ENCODE measurements at places on chromosomes 3 and 15.

DNA sequence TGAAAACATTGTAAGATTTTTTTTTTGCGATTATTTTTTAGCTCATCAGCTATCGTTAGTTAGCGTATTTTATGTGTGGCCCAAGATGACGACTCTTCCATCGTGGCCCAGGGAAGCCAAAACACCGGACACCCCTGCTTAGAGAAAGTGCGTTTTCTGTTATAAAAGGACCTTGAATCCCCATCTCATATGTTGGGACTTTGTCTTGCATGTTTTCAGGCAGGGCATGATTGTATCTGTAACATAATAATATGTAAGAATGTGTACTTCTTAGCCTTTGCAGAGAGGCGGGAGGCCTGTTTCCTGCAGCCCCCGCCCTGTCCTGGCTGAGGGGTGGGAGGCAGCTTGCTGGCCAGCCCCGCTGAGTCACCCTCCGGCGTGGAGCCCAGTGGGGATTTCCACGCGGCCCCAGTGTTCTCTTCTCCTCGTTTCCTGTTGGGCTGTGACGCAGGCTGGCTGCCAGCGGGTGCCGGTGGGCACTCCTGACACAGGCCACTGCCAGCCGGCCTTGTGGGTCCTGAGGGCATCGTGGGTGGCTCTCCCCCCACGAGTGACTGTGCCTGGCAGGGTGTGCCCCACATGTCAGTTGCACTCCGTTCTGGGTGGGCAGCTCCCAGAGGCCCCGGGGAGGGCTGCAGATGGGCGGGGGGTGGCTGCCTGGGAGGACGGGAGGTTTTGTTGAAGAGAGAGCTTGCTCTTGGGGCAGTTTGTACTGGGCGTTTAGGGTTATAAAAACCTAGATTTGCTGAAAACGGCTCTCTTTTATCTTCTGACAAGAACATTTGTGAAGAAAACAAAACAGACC, 55.6 kb downstream of the SMAD3 start:
- peaks cover 87% of the 10 kb centered on the region for H3K4me1 ChIP-seq
- peak overlapping the region; percentile 97 for H3K27ac ChIP-seq
- peaks cover 4% of the 10 kb centered on the region for H3K36me3 ChIP-seq
- H3K27me3 ChIP-seq = no peaks in the 10 kb centered on the region

DNA sequence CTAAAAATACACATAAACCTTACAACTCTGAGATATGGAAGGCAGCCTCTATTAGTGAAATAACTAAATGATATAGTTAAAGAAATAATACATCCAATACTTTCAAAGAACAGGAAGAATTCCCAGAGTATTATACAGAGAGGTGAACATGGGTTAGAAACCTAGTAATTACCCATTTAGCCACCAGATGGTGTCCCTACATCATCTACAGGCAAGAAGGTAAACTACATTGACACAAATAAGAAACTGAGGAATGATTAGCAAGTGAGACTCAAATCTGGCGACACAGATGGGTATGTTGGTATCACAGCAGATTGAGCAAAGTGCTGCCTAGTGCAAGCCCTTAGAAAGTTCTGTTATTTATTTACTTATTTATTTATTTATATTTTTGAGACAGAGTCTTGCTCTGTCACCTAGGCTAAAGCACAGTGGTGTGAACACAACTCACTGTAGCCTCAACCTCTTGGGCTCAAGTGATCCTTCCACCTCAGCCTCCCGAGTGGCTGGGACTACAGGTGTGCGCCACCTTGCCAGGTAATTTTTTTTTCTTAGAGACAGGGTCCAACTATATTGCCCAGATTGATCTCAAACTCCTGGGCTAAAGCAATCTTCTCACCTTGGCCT, 28.2 kb downstream of the NEK4 start:
- no peaks in the 10 kb centered on the region for H3K4me1 ChIP-seq
- H3K36me3 ChIP-seq = peaks cover 86% of the 10 kb centered on the region
- no peak for DNase-seq
- no peak overlapping the region for H3K4me3 ChIP-seq
- H3K27me3 ChIP-seq = no peaks in the 10 kb centered on the region
- H3K27ac ChIP-seq = no peak overlapping the region

DNA sequence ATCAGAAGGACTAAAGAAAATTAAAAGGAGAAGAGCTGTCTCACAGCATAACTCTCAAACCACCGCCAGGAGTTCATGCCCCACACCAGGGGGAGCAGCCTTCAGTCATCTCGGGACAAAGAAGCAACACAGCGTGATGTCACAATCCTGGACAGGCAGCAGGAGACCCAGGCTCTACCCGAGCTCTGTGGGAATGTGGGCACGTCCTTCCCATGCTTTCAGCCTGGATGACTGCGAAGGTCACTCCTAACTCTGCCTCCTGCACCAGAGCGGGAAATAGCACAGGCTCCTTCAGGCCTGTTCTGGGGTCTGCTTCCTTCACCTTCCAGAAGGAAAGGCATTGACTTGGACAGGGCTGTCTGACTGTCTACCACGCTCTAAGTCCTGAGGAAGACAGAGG, 31.3 kb downstream of the NOX5 start:
- DNase-seq = no peak
- H3K4me3 ChIP-seq = no peak overlapping the region
- peaks cover 40% of the 10 kb centered on the region for H3K4me1 ChIP-seq
- no peaks in the 10 kb centered on the region for H3K36me3 ChIP-seq
- H3K27me3 ChIP-seq = no peaks in the 10 kb centered on the region

DNA sequence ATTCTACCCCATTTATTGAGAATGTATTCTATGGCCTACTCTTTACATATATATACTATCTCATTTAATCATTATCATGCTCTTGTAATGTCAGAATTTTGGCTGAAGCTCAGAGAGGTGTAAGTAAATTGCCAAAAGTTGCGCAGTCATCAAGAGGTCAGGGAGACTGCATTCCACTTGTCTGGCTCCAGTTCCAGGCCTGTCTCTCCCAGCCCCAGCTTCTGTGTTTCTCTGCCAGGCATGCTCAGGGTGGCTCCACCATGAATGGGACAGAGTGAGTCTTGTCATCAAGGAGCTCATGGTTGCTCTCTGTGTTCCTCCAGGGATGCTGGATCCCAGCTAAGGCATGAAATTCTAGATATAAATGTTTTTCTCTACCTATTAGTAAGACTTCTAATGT, 635.1 kb upstream of the MDFIC2 start:
- no peak for DNase-seq
- no peaks in the 10 kb centered on the region for H3K36me3 ChIP-seq
- no peak overlapping the region for H3K27ac ChIP-seq
- no peaks in the 10 kb centered on the region for H3K27me3 ChIP-seq
- H3K4me1 ChIP-seq = no peaks in the 10 kb centered on the region

- DNase-seq = no peak
- no peak overlapping the region for H3K27ac ChIP-seq
- H3K4me1 ChIP-seq = no peaks in the 10 kb centered on the region
- no peaks in the 10 kb centered on the region for H3K27me3 ChIP-seq
- no peaks in the 10 kb centered on the region for H3K36me3 ChIP-seq
- no peak overlapping the region for H3K4me3 ChIP-seq
Observed at GRCh38 chr3:46649436-46649835, 37.1 kb downstream of the FAM240A start.

GRCh38 chr3:148998715-148999423, 7.5 kb downstream of the GYG1 start:
- no peak overlapping the region for H3K4me3 ChIP-seq
- no peaks in the 10 kb centered on the region for H3K27me3 ChIP-seq

- H3K4me3 ChIP-seq = no peak overlapping the region
- peaks cover 21% of the 10 kb centered on the region for H3K27me3 ChIP-seq
- no peaks in the 10 kb centered on the region for H3K4me1 ChIP-seq
- no peaks in the 10 kb centered on the region for H3K36me3 ChIP-seq
Observed at GRCh38 chr15:73114064-73114463, 61.8 kb downstream of the NEO1 start.
